ENCODE measurements at places on chromosomes 1 and 21.

DNA sequence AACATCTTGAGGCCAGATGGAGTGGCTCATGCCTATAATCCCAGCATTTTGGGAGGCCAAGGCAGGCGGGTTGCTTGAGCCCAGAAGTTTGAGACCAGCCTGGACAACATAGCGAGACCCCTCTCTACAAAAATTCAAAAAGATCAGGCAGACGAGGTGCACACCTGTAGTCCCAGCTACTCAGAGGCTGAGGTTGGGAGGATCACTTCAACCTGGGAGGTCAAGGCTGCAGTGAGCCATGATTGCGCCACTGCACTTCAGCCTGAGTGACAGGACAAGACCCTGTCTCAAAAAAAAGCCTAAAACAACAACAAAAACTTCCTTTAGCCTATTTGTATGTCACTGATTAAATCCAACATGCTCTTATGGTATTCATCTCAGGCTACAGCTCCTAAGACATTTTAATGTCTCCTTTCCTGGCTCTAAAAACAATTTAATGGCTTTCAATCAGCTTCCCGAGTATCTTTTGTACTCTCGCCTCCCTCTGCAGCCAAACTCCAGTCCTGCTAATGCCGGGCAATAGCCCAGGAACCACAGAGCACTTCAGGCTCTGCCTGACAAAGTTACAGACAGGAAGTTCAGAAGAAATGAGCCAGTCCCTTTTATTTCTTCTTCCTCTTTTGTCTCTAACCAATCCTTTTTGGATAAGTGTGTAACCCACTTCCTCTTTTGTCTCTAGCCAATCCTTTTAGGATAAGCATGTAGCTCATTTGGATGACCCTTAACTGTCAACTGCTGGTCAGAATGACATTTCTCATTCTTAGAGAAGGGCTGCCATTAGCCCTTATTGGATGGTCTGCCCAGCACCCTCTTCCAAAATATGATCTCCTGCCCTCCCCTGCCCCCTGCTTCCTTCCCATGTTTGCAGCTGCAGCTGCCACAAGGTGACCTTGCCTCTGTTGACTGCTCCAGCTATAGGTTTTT is 6.6 kb upstream of the DOP1B start:
- peak; percentile 85 for DNase-seq

DNA sequence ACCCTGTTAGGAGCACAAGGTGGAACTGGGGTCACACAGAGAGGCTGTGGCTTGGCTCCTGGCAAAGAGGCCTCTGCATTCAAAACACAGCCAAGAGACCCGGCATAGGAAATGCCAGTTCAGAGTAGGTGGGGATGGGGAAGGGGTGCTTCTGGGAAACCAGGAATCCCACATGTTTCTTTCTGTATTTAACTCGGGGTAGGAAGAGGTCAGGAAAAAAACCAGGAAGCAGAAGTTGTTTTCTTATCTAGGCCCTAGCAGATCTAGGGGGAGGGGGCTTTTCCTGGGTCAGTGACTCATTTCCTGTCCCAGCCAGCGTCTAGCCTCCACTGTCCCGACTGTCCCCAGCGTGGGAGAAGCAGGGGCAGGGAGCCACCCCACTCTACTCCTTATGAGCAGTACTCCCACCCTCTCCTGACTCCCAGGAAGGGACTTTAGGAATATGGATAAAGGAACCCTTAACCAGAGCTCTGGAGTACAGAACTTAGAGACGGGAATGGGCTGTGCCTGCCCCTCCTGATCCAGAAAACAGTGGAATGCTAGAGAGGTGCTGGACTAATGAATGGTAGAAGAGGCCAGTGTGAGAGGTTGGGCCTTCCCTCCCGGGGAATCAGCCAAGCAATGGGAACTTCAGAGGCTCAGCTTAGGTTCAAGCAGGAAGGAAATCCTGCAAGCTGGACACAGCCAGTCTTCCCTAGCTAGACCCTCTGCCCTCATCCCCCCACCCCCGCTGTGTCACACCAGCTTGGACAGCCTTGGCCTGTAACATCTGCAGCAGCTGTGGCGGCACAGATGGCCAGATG is 5.7 kb downstream of the FHL3 start:
- peak; percentile 85 for DNase-seq

DNA sequence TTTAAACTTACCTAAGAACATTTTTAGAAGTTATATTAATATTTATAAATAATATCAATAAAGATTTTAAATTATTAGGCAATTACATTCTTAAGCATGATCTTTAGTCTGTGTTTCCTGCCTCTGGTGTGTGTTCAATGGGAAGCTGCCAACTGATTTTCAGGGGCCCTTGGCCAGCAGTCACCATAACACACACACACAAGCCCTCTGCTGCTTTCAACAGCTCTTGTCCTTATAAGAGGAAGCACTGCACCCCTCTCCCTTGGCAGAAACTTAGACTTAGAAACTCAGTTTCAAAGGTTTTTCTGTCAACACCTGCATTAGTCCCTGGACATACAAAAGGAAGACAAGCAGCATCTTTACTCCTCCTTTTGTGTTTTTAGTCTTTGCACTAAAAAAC is 81.4 kb downstream of the VAV3 start:
- DNase-seq = peak; percentile 64

- DNase-seq = no peak
Measured at GRCh38 chr1:154833841-154834240, 36.2 kb downstream of the KCNN3 start.

GRCh38 chr1:89698020-89698560 is 65.2 kb downstream of the LRRC8C start:
- DNase-seq = no peak

DNA sequence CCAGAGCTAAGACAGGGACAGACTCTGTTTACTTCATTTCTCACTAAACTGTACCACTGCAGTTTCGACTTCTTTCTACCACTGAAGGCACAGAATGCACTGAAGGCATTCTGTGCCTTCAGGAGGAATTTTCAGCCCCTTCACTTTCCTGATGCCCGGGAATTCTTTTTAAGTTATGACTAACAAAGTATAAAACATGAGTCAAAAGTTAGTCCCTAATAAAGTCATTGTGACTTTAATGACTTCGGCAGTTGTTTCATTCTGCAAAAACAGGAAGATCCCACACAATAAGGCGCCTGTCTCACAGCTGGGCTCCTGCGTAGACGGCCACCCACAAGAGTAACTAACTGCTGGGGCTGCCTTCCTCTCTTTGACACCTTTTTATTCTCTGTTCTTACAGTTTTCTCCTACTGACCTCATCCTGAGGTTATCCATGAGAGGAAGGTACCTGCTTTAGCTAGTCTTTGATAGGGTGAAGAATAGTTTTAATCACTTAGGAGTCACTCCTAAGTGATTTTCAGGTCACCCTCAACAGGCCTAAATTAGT is 183.9 kb upstream of the SGIP1 start:
- peak; percentile 50 for DNase-seq

GRCh38 chr1:8217011-8217711 is 100.8 kb upstream of the SLC45A1 start:
- DNase-seq = no peak

- DNase-seq = peak; percentile 68
Measured at GRCh38 chr1:24526940-24527542, 24.4 kb downstream of the RCAN3 start.
